Hippocampal formation (tissue), 2 donors: ENCODE measurements at places on chromosomes 1 and 21.

- DNase-seq: no peak
These were observed 420.3 kb upstream of the VAMP3 start for GRCh38 chr1:7350804-7351203.

GRCh38 chr1:224404916-224405603, 29.5 kb downstream of the WDR26 start:
- DNase-seq: no peak

DNA sequence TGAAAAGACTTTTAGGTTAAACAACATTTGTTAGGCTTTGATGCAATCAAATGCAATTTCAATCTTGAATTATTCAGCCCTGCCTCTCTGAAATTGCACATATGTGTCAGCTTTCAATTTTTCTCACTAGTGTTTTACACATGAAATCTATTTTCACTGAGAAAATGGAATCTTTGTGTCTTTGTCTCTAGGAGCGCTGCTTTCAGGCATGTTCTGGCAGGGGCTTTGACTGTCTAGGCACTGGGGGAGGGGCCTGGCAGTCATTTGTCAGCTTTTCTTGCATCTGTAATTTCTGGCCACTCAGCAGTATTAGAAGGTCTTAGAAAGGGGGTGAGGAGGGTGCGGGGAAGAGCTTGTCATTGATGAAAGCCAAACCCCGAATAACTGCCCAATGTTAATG, 264.4 kb downstream of the PTPRC start:
- peak; percentile 73 for DNase-seq

- DNase-seq: no peak
These were observed 59.9 kb upstream of the TTC34 start for GRCh38 chr1:2861143-2861987.

DNA sequence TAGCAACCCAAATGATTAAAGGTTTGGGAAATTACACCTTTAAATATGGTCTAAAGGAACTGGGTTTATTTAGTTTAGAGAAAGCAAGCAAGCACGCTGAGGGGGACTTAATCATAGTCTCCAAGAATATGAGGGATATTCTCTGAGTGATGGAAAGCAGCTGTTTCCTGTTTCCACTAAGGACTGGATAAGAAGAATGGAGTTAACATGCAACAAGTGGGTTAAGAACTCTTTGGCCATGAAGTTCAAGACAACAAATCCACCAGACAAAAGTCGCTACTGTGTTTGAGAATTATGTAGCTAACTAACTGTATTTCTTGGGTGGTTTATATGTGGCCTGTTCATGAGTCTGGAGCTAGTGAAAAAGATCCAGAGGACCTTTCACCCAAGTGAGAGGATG, 85.7 kb downstream of the TGFB2 start:
- DNase-seq: no peak

DNA sequence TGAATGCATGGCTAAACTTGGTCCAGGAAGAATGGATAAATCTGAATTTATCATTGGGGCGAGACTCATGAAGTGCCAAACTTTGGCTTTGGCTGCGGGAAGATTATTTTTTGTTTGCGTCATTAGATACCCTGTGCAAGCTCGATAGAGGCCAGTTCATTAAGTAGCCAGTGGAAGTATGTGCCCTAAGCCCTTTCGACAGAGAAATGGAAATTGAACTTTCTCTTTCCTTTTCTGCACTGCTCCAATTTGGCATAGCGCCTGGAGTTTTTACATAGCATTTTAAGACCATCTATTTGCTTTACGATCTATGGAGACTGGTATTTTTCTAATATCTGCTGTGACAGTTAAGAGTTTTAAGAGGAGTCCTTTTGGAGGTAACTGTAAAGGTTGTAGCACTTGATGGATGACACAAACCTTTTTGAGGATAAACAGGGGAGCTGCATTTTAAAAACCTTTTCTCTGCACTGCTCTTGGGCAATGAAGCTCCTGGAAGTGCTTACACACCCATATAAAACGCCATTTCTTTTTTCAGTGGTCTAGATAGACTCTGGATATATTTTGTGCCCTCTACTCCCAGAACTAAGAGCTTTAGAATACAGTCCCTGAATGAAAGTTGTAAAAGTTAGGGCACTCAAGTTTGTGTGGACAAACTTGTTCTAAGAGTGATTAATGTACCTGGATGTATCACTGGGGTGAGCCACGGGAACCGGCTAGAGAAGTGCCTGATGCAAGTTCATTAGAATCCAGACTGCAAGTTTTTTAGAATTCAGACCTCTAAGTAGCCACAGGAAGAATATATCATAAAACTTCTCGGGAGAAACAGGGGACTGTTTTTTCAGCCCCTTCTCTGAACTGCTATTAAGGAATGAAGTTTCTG, 41.3 kb upstream of the CFHR3 start:
- no peak for DNase-seq

- no peak for DNase-seq
These were observed 3.5 kb upstream of the OR10J4 start for GRCh38 chr1:159428536-159428935.

DNA sequence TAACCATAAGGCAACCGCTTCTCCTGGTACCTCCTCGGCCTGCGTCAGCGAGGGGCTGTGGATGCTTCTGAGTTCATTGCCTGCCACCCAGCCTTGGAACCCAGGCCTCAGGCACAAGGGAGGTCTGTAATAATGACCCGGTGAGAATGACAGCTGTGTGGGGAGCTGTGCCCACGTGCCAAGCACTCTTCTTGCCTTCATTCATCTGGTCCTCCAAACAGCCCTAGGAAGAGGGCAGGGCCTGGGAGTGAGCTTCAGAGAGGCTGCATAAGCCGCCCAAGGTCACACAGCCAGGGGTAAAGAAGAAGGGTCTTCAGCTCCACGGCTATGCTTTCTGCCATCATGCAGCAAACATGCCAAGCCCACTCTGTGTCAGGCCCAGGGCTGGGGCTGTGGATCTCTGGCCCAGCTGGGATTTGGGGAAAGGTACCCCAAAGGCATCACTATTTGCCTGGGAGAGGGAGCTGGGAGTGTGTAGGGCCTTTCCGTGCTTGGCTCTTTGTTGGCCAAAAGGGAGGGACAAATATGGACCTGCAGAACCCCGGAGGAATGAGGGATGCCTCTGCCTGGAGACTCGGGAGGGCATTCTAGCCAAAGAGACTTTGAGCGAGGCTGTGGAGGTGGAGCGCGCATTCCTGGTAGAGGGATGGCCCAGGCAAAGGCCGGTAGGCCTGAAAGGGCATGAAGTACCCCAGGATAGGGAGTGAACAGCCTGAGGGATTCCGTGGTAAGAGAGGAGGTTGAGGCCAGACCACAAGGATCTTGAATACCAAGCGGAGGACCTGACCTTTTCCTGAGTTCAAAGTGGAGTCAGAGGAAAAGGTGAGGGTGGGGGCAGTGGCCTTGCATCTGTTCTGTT, 10.1 kb upstream of the EDN2 start:
- DNase-seq: no peak
